ENCODE measurements at places on chromosomes 5 and 9. TPM values are rescaled to one million over a fixed set of nuclear protein-coding genes. Genes with fewer than 3 reads are reported as not detected.
A peak's percentile ranks its signal among the peaks of the same experiment; 100 is the strongest.

TAF11L11 gene
- total RNA-seq, result not detected

SHOC1 gene
- total RNA-seq, result 0.02 TPM

PCDHB4 gene
- 0.07 TPM for total RNA-seq

ITGA2 gene
- 30.1 TPM for total RNA-seq

ENTREP1 gene
- total RNA-seq, result not detected

PCDHB5 gene
- not detected for total RNA-seq

SV2C gene
- not detected for total RNA-seq

CCDC192 gene
- total RNA-seq, result not detected

SLC34A3 gene
- 0.10 TPM for total RNA-seq

AMBP gene
- 0.10 TPM for total RNA-seq

PWWP2A gene
- 19.7 TPM for total RNA-seq

- peak; percentile 99 for DNase-seq
Measured at GRCh38 chr9:127578952-127579853, 32.9 kb upstream of the STXBP1 start.

DNA sequence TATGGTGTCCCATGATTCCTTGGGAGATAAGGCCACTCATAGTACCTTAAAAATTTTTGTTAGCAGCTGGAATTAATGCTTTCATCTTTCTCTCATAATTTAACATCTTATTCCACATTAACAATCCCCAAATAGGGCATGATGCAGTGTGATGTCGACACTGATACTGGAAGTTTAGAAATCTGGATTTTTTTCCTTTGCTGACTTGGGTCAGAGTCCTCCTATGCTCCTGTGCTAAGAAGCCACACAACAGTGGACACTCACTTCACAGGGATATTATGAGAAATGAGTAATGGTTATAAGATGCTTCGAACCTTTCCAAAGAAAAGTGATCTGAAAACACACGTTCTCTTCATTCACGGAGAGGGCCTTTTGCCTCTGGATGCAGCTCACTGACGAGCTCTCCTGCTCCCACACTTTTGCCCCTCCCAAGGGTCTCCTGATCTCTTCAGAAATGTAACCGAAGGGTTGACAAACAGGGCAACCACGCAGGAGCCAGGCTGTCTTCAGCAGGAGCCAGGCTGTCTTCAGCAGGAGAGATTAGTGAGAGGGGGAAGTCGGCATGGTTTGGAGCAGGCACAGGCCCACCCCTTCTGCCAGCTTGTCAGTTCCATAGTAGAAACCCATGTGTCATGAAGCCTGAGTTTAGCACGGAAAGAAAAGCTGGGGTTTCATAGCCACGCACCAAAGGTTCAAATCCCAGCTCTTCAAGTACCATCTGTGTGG lies 247.8 kb downstream of the AOPEP start:
- no peak for DNase-seq

- DNase-seq, result no peak
Measured at GRCh38 chr9:6924988-6925563, 167.3 kb downstream of the KDM4C start.

DNA sequence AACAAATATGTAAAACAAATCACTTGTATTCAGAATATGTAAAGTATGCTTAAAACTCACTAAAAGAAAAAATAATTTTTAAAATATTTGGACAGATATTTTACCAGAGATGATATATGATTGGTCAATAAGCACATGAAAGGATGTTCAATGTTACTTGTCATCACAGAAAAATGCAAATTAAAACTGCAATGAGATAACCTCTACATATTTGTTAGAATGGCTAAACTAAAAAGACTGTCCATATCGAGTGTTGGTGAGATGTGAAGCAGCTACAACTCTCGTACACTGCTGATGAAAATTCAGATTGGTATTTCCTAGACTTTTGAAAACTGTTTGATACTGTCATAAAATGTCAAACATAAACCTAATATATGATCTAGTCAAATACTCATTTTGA lies 685.1 kb downstream of the DTWD2 start:
- no peak for DNase-seq

GRCh38 chr9:81530310-81530810 lies 159.0 kb downstream of the TLE1 start:
- no peak for DNase-seq

DNA sequence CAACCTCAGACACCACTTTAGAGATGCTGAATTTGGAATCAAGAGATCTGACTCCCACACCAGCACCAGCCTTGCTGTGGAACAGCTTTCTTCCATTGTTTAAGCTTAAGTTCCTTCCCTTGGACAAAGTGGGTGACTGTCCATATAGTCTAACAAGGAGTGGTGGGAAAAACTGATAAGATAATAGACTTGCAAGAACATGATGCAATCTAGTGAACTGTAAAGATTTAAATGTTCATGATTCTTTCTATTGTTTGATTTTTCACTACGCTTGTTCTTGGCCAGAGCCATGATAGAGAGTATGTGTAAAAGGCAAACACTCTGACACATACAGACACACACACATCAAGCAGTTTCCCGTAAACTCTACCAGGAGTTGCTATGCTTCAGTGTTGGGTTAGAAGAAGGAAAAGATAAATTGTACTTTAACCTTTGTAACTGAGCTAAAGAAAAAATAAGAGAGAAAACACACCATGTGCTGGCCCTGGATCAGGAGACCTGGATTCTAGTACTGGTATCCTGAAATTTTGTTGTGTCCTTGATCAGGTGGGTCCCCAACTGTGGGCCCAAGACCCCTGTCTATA lies 94.3 kb downstream of the PAPPA start:
- no peak for DNase-seq

GRCh38 chr5:137735555-137736284 lies at the start of gene KLHL3:
TSS of gene KLHL3 (minus strand) at chr5:137736089. CDS start at chr5:137735646, 443 bp downstream.
- DNase-seq, result peak; percentile 6

DNA sequence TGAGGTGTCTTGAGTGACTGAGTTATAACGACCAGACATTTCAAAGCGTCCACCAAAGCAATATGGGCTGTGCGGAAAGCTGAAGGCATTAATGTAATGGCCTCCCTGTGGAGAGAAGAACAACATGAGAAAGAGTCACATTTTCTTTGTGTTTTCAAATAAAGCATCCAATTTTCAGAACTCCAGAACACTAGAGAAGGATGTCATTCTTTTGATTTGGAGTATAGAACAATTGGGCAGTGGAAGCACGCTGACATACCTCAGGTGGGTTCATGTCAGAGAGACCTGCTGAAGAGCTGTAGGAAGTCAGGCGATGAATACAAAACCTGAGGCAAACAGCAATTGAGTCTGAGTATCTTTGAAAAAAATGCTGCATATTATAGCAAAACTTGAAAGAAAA lies 556.5 kb downstream of the GABRG2 start:
- DNase-seq, result no peak

DNA sequence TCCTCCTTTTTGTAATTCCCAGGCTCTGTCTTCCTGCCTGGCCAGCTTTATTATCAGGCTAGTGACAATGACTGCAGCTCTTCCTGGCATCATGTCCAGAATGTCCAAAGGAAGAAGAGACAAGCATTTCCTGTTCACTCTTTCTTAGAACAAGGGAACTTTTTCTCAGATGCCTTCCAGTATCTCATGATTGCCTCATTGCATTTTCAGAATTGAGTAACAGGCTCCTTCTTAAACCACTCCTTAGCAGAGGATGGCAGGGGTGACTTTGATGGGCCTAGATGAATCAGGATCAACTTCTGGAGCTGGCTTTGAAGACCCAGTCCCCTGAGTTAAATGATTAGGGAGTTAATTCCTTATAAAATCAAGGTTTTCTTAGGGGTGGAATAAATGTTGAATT lies 92.9 kb upstream of the RASGRF2 start:
- DNase-seq, result no peak

- no peak for DNase-seq
Measured at GRCh38 chr5:176612008-176612407, 2.1 kb upstream of the GPRIN1 start.

GRCh38 chr9:125074976-125075375 lies 68.4 kb downstream of the SCAI start:
- no peak for DNase-seq

DNA sequence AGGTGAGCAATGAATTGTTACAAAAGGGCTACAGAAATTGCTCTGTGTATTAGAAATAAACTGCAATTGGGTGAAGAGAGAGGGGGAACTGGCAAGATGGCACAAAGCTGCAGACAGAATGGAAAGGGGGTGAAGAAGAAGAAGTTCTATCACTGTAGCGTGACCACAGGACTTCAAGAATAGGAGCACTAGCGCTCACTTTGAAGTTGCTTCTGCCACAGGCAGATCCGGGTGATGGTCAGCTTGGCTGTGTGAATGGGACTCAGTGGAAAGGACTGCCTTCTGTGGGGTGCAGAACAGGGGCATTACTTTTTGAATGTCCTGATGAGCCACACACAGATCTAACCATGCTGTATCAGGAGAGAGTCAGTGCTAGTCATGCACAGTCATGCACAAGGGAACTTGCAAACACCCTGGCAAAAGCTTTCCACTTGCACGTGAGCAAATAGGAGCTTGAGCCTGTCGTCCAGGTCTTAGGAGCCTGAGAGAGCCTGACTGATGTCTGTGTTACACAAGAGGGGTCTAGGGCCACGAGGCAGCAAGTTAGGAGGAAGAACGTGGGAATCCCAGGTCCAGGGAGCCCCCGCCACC lies 16.3 kb downstream of the IL5 start:
- DNase-seq, result no peak

DNA sequence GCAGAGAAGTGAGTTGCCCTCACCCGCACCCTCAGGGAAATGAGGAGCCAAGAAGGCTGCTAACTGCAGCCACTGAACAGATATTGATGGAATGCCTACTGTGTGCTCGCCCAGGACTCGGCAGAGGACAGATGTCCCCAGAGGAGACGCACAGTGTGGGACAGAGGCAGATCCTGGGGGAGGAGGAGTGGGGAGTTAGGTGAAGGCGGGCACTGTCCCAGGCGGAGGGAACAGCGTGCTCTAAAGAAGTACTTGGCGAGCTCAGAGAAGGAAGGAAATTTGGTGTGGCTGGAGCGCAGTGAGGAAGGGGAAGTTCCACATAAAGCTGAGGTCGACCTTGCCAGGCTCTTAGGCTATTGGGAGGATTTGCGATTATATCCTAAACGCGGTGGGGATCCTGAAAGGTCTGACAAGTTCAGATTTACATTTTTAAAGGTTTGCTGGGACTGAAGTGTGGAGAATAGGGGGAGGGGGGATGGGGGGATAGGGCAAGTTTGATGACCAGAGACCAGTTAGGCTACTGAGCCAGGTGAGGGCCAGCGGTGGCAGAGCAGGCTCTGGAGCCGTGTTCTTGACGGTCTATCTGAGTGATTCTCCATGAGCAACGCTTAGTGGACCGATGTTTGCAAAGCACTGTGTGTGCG lies 23.6 kb upstream of the CERCAM start:
- no peak for DNase-seq

DNA sequence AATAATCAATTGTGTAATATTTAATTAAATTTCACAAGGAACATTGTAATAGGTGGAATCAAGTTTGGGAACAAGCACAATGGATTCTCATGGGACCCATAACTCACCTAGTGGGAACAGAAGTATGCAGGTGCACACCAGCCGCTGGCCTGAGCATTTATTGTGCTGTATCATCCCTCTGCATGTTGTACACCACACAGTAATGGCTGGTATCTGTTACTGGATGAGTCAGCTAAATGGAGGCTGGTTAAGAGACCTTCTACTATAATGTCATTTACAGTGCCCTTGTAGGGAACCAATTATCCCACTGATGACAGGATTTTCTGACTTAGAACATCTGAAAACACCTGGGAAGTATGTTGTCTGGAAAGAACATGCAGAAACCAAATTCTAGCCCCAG lies 3.2 kb upstream of the MAP3K1 start:
- DNase-seq, result peak; percentile 47

DNA sequence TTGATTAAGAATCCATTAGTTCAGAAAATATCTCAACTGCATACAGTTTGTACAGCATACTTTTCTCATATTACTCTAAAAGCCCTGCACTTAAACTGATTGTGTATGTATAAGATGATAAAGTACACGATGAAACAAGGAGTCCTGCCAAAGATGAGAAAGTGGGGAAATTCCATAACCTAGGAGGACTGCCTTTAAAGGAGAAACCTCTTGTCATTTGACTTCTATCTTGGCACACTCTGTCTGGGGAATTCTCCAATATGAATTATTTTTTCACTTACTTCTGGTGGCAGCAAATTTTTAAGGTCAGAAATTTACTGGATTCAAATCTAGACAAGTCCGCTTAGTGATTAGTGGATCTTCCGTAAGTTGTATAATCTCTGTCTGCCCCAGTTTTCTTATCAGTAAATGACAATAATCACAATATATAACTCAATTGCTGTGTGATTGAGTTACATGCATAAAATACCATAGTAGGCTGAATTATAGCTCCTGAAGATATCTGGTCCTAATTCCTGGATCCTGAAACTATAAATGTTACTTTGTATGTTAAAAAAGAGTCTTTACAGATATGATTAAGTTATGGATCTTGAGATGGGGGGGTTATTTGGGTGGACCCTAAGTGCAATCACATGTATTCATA lies 17.0 kb upstream of the ISOC1 start:
- no peak for DNase-seq

- no peak for DNase-seq
Measured at GRCh38 chr5:84130006-84130580, 254.6 kb downstream of the EDIL3 start.

GRCh38 chr5:1511651-1512540 lies 11.9 kb downstream of the LPCAT1 start:
- peak; percentile 76 for DNase-seq

GRCh38 chr5:53260446-53260845 lies 150.9 kb upstream of the MOCS2 start:
- DNase-seq, result no peak

- DNase-seq, result no peak
Measured at GRCh38 chr5:24854850-24855249, 210.1 kb upstream of the CDH10 start.

DNA sequence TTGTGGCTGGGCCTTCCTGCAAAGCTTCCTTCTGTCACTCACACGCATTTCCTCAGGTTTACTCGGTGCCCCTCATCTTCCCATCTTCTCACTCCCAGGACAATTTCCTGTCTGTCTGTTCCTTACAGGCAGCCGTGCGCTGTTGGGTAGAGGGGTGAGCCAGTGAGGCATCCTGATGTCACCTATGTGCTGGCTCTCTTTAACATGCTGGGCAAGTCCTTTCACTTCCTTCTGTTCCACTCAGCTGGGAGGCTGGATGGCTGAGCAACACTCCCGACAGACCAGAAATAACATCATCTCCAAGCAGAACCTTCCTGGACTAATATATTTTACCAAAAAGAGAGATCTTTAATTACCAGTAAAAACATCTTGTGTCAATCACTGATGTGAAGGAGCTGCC lies 103.0 kb downstream of the HSD17B3 start:
- no peak for DNase-seq
